ENCODE measurements at places on chromosomes 12 and 14.
A peak's percentile ranks its signal among the peaks of the same experiment; 100 is the strongest.

GRCh38 chr14:99189201-99189801 lies 82.7 kb downstream of the BCL11B start:
- DNase-seq, result no peak

DNA sequence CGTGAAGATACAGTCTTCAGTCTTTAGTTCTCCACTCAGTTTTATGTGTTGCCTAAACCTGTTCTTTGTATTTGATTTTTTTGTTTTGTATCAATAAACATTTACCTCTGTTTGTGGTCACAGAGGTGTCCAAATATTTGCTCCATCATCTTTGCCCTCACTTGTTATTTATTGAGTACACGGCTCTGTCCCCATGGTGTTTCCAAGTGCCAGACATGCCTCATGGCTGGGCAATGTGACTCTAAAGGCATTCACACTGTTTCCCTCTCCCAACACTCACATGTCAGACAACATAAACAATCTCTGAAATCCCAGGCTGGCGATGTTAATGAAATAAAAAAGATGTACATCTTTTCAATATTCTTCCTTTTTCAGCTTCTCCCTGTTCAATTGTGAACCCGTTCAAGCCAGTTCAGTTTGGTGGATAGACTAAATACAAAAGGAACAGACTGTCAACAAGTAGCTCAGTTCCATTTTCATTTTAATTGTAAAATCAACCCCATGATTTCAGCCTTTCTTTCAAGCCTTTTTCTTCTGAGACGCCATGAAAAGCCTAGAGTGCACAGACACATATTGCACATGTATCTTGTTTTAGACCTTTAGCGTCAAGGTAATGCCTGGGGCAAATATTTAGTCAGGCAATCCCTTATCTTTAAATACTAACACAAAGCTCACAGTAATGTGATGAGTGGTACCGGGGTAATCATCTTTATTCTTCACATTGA lies 680.7 kb downstream of the GALC start:
- no peak for DNase-seq

GRCh38 chr12:40056373-40056772 lies 49.5 kb downstream of the SLC2A13 start:
- no peak for DNase-seq

GRCh38 chr14:71180397-71180796 lies 273.1 kb downstream of the PCNX1 start:
- DNase-seq, result no peak

GRCh38 chr12:120468325-120468820 lies 1.2 kb downstream of the SRSF9 start:
- DNase-seq, result no peak

GRCh38 chr14:104277416-104278213 lies 139.2 kb downstream of the KIF26A start:
- no peak for DNase-seq

DNA sequence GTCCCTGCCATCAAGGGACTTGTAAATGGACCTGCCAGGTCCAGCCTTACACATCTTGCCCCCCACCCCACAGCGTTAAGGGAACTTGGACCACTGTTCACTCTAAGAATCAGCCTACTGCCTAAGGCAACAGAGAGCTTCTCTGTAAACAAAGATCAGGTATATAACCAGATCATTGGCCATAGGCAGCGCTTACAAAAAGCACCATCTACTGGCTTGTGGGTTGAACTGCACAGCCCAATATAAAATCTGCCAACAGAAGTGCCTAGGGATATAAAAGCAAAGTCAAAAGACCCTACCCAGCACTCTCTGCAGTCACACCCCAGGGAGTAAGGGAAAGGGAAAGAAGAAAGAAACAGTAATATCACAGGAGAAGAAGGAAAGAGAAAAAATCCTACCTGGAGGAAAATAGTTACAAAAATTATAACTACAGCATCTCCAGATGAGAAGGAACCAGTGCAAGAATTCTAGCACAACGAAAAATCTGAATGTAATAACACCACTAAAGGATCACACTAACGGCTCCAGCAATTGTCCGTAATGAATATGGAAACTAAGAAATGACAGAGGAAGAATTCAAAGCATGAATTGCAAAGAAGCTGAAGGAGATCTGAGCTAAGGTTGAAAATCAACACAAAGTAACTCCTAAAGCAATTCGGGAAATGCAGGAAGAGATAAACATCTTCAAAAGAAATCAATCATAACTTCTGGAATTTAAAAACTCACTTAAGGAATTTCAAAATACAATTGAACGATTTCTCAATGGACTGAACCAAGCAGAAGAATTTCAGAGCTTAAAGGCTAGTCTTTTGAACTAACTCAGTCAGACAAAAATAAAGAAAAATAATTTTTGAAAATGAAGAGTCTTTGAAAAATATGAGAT lies 95.2 kb upstream of the PCED1B start:
- peak; percentile 51 for DNase-seq

- no peak for DNase-seq
Measured at GRCh38 chr12:106837782-106838181, 63.3 kb downstream of the RIC8B start.

GRCh38 chr12:9760699-9761418 lies at the start of gene CD69:
Gene CD69, minus strand, starts transcription at chr12:9760901. Its CDS starts 81 bp downstream, at chr12:9760820.
- DNase-seq, result no peak

- peak; percentile 83 for DNase-seq
Measured at GRCh38 chr12:102950950-102951619, 6.4 kb upstream of the ASCL1 start.

DNA sequence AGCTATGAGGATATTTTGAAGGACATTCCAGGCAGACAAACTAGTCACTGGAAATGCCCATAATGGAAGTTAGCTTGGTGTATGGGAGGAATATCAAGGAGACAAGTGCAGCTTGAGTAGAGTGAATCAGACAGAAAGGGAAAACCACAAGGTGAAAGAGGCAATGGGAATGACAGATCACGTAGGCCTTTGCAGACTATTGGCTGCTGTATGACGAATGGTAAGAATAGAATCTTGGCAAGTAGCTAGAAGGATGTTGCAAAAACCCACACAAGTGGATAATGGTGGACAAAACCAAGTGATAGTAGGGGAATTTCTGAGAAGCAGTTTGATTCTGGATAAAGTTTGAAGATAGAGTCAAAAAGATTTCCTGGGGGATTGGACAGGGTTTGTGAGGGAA lies 196.9 kb upstream of the NOVA1 start:
- DNase-seq, result no peak

DNA sequence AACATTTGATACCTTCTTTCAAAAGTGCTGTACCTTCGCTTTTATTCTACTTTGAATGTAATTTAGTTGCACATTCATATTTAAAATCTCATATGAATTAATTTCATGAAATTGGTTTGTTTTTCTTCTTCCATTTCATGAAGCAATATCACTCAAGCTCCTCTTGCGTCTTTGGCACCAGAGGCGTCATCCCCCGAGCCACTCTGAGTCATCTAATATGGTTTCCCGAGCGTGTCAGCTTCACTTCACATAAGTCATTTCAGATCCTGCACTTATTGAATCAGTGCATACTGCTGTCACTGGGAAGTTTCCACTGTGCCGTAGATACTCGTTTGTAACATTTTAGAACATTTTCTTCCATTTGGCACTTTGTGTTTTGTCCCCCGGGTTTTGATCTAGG lies 105.6 kb downstream of the SLC25A47 start:
- DNase-seq, result no peak

DNA sequence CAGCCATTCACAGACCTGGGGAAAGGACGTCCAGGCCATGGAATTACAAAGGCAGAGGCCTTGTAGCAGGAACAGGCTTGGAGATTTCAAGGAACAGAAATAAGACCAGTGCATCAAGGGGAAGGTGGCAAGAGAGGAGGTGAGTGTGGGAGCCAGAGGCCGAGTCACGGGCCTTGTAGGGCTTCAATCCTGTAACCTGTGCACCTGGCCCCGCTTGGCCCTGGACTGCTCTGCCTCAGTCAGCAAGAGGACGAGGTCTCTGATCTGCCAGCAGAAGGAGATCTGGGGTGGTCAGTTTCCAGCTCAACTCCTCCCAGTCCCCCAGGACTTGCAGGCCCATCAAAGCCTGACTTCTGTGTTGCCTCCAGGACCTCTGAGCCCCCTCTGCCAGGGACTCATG lies 200.8 kb downstream of the VRK1 start:
- no peak for DNase-seq

DNA sequence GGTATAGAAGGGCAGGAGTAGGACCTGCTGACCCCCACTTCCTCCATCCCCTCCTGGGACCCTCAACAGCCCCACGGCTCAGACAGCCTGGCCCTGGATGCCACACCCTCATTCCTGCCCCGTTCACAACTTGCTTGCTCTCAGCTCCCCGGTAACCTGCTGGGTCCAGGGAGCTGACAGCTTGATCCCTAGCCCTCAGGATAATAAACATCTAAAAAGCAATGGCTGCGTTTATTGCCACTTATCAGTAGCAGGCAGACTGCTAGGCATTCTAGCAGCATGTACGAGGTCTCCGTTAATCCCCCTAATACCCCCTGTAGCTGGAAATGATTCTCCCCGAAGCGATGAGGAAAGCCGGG lies 24.3 kb upstream of the RPLP0 start:
- no peak for DNase-seq

GRCh38 chr12:57810450-57810849 lies 8.1 kb downstream of the AVIL start:
- DNase-seq, result no peak

GRCh38 chr14:37172936-37173614 lies 669 bp upstream of the SLC25A21 start:
- no peak for DNase-seq

- no peak for DNase-seq
Measured at GRCh38 chr12:41418586-41418985, 230.5 kb downstream of the PDZRN4 start.

DNA sequence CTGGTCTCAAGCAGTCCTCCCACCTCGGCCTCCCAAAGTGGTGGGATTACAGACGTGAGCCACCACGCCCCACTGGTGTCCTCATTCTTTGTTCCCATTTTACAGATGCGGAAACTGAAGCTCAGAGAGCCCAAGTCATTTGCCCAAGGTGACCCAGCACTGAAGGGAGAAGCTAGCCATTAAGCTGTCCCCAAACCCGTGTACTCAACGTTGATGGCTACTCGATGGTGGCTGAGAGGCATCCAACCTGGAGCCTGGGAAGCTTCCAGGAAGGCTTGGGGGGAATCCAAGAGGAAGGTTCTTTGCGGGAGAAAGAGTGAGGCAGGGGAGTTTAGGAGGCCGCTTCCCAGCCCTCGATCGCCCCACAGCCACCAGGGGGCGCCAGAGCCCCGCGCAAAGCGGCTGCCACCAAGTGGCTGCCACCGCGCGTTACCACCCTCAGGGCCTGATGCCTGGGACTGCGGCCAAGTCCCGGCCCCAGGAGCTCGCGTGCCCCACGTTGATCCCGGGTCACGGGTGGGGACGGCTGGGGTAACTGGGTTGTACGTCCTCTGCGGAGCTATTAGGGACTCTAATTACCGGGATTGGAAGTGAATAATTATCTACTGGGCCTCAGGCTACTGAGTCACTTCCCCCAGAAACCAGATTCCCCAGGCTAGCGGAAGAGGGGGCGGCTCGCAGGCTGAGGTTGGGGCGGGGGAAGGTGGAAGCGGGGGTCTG lies 8.8 kb upstream of the SH2B3 start:
- peak; percentile 77 for DNase-seq

- no peak for DNase-seq
Measured at GRCh38 chr12:2323532-2324255, 270.9 kb downstream of the CACNA1C start.

DNA sequence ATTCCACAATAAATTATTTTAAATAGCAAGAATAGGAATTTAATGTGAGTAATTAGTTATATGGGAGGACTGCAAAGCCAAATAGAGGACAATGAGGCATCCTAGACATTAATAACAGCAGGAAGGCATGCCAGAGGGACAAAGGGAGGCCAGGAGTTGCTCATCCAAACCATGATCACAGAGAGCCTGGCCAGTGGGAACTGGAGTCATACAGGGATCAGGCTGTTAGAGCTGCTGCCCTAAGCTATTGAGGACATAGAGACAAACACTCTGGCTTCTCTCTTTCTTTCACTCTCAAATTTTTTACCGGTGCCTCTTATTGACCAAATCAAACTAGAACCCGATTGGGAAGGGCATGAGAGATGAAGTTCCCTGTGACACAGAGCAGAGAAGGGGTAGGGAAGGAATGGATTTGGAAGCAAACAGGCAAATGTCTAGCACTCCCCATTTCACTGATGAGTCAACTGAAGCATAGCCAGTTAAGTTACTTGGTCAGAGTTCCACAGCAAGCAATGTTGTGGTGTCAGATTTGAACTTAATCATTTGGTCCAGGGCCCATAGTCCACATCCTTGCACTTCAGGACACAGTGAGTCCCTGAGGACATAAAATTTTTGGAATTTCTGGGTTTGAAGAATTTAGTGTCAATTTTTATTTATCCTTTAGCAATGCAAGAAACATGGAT lies 17.9 kb upstream of the CFAP54 start:
- DNase-seq, result no peak

DNA sequence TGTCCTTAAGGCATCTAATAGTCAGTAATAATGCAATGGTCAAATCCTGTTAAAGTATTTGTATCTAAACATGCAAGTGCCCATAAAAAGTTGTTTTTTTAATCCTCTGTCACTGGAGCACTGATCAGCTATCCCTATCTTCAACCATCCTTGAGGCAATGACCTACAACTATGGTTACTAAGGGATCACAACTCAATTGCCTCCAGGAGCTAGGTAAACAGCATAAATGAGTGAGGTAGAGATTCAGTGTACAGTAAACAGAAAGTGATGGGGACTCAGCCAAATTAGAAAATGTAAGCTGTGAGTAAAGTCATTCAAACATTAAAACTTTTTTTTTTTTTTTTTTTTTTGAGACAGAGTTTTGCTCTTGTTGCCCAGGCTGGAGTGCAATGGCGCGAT lies 18.6 kb downstream of the SPPL3 start:
- DNase-seq, result no peak

DNA sequence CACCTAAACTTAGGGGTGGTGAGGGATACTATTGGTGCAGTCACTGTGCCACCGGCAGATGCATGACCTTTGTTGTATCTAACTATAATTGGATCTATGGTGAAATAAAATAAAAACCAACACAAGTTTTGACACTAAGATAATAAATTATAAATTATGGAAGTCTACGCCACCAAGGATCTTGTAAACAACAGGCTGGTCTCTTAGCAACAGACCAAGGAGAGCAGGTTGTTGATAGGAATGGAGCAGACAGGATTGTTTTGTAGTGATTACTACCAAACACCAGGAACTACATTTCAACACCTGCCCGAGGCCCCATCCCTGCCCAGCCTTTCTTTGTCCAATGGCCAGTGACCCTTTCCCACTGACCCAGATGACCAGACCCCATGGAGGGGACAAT lies 1178.0 kb downstream of the VRK1 start:
- no peak for DNase-seq

DNA sequence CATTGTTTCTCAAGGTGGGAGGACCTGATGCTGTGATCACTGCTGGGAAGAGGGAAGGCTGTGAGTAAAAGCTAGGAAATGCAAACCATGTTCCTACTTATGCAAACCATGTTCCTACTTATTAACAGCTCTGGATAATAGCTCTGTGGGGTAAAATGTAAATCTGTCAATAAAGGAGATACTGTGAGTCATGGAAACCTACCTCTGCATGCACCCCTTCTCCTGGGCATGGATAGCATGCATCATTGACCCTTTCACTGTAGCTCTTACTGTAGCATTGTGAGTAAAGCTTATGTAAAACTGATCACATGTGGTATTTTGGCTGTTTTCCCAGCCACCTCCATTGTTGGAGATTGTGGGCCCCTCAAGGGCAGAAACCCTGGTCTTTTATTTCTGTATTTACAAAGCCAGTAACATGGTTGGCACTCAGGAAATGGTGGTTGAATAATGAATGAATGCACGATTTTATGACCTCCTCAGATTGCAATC lies 253.7 kb downstream of the GRIN2B start:
- DNase-seq, result peak; percentile 85

- no peak for DNase-seq
Measured at GRCh38 chr14:99955826-99956455, 109.3 kb upstream of the EVL start.

GRCh38 chr14:53336729-53337128 lies 183.6 kb upstream of the DDHD1 start:
- DNase-seq, result no peak

All from NCI-H1105 (cell line).